ENCODE measurements at places on chromosomes 2 and 18. TPM values are rescaled to one million over a fixed set of nuclear protein-coding genes. Genes with fewer than 3 reads are reported as not detected.

GMCL1 gene
- total RNA-seq, result 9.6 TPM

STAM2 gene
- 40.9 TPM for total RNA-seq

UGT1A10 gene
- total RNA-seq, result 0.22 TPM

SERPINB5 gene
- 0.14 TPM for total RNA-seq

CCDC93 gene
- total RNA-seq, result 26.2 TPM

LOXL3 gene
- 2.9 TPM for total RNA-seq

SLC66A2 gene
- total RNA-seq, result 40.8 TPM

LRP1B gene
- total RNA-seq, result 0.29 TPM

TGFA gene
- not detected for total RNA-seq

LIPT1 gene
- total RNA-seq, result 2.0 TPM

SCYGR4 gene
- total RNA-seq, result not detected

IHH gene
- under 0.01 TPM for total RNA-seq

AOX1 gene
- total RNA-seq, result 11.9 TPM

CCDC74B gene
- 2.6 TPM for total RNA-seq

ABCG5 gene
- not detected for total RNA-seq

ASB18 gene
- not detected for total RNA-seq

TMEM17 gene
- 2.6 TPM for total RNA-seq

VAMP8 gene
- total RNA-seq, result 14.0 TPM

RTP5 gene
- total RNA-seq, result not detected

SLC25A52 gene
- 0.14 TPM for total RNA-seq

CHAC2 gene
- total RNA-seq, result 7.4 TPM

BUB1 gene
- total RNA-seq, result 2.4 TPM

ZNF396 gene
- total RNA-seq, result 1.8 TPM

RAB6D gene
- total RNA-seq, result not detected

TAF1B gene
- 25.2 TPM for total RNA-seq

SCRN3 gene
- 19.3 TPM for total RNA-seq

EML4 gene
- 60.6 TPM for total RNA-seq
